ENCODE measurements at places on chromosomes 7 and 10.

DNA sequence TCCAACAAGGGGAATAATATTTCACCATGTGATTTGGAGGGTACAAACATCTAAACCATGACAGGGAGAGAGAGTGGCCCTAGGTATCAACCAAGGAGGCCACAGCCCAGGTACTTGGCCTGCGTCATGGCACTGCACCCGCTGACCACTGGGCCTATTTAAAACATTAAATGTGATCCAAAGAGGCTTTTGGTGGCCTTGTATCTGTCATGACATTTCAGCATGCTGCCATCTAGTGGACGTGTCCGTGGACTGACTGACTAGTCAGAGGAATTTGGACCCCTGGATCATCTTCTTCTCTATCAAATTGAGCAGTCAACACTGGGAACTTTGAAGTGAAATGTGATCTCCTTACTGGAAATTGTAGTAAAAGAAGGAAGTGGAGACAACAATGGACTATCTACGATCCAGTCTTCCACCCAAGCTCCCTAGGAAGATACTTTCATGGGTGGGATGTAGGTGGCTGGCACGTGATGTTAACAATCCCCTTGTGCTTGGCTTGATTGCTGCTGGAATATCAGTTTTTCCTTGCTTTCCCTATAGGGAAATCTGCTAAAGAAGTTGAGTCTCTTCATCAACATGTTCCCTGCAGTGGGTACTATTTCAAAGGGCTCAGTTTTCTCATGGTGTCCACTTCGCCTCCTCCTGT is 24.6 kb upstream of the ITGA8 start:
- peak; percentile 14 for DNase-seq

DNA sequence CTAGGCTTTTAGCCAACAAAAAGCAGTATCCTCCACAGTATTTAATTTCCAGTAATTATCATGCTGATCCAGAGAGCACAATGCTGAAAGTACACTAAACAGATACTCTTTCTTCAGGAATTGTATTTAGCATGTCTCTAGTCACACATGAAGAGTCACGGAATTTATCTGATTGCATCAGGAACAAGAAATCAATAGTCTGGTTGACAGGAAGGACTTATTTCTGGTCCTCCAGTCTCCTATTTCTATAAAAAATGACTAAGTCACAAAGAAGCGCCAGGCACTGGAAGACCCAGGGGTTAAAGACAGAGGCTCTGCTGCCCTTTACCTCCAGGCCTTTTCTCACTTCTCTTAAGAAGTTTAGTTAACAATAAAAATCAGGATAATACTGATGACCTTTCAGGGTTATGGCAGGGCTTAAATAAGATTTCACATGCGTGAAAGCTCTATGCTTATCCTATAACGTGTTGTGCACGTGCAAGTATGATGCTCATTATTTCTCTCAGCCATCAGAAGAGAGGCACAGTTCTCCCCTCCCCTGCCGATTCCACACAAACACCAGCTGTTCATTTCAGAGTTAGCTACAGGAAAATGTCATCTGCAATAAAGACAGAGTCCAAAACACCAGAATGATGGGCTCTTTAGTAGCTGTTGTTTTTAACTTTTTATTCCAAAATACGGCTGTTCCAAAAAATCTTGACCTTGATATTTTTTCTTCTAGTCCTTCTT is 36.9 kb downstream of the SLC26A4 start:
- no peak for DNase-seq

GRCh38 chr10:3701491-3701890 is 83.5 kb downstream of the KLF6 start:
- DNase-seq, result no peak

DNA sequence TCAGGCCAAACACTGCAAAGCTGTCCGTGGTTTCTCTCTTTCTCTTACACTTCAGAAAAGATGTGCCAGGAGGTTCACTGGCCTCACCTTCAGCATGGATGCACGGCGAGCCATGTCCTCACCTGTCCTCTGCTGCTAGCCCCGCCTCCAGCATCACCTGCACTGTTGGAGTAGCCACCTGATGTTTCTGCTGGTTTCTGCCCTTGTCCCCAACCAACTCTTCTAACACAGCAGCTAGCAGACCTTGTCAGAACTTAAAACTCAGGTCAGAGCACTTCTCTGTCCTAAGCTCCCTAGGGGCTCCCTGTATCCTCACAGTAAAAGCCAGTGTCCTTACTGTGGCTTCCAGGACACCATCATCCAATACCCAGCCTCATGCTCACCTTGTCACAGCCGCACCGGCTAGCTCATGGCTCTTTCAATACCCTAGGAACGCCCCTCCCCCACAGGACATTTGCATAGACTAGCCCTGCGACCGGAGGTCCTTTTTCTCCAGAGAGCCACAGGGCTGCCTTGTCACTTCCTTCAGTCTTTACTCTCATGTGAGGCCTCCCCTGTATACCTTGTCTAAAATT is 15.2 kb downstream of the PALD1 start:
- no peak for DNase-seq

DNA sequence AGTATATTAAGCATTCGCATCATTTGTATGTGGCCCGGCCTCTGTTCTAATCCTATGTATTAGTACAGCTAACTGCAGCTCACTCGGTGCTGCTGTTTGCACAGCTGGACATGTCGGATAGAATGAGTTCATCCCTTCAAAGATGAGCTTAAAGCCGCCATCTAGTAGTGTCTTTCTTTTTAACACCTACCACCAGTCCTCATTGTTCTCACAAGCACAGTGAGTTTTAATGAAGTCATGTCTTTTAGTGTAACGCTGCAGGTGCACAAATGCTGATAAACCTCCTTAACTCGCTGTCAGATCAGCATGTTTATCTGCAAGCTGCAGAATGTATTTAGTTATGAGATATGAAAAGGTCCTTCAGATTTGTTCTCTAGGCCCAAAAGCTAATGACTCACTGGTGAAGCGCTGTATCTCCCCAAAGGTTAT is 247.5 kb downstream of the MTERF1 start:
- DNase-seq, result no peak

DNA sequence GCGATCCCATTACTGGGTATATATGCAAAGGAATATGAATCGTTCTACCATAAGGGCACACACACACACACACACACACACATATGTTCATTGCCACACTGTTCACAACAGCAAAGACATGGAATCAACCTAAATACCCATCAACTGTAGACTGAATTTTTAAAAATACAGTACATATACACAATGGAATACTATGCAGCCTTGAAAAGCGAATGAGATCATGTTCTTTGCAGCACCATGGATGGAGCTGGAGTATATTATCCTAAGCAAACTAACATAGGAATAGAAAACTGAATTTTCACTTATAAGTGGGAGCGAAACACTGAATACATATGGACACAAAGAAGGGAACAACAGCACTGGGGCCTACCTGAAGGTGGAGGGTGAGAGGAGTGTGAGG is 72.5 kb downstream of the MARCHF5 start:
- DNase-seq, result no peak

GRCh38 chr7:74092964-74093471 is 9.4 kb downstream of the LIMK1 start:
- DNase-seq, result peak; percentile 76

DNA sequence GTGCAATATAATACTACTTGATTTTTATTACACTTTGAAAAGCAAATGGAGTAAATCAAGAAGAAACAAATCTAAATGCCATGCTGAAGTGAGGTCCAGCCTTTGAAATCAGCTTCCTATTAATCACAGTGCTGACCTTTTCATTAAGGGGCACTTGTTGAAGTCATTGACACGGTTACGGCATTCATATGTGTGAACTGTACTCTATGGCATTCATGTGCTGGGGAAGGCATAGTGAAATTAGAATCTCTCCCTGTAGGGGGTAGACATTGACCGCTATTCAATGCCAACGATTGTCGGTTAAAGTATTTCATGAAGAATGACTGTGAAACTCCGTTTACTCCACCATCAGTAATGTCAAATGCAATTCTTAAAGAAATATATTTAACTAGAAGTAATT is 296.1 kb upstream of the SEMA3A start:
- no peak for DNase-seq

GRCh38 chr7:19772306-19772705 is 1.1 kb downstream of the TMEM196 start:
- no peak for DNase-seq

GRCh38 chr10:73529089-73529832 is 33.4 kb upstream of the PPP3CB start:
- DNase-seq, result peak; percentile 1

DNA sequence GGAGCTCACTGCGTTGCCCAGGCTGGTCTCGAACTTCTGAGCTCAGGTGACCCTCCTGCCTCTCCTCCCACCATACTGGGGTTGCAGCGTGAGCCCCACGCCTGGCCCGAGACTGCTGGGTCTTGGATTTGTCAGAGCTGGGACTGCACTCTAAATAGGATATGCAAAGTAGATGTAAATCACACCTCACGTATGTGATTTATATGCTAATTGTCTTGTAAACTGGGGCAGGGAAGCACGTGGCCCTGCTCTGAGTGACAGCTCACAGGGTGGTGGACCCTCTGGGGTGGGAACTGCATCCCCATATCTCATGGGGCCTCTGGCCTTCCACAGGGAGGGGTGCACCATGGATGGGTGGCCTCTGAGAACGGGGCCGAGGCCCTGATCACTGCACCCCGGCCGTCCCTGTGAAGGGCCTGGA is 34.1 kb downstream of the GET4 start:
- DNase-seq, result no peak

GRCh38 chr7:55483046-55483445 is 89.3 kb downstream of the VOPP1 start:
- no peak for DNase-seq

- DNase-seq, result no peak
Observed at GRCh38 chr7:17159500-17160037, 138.9 kb upstream of the AHR start.

DNA sequence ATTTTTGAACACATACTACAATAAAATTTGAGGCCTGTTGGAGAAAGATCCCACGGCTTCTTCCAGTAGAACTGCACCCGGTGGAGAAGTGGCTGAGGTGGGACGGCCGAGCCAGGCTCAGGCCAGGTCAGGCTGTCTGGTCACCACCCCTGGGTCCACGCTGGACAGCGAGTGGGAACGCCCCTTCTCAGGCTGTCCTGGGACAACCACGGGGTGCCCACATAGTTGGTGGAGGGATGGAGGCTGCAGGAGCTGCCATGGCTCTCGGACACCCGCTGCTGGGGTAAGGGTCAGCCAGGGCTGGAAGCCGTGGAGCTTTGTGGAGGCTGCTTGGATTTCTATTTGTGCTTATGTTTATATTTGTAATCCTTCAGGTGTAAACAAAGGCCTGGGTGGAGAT is 206.5 kb downstream of the DNAJB6 start:
- DNase-seq, result no peak

DNA sequence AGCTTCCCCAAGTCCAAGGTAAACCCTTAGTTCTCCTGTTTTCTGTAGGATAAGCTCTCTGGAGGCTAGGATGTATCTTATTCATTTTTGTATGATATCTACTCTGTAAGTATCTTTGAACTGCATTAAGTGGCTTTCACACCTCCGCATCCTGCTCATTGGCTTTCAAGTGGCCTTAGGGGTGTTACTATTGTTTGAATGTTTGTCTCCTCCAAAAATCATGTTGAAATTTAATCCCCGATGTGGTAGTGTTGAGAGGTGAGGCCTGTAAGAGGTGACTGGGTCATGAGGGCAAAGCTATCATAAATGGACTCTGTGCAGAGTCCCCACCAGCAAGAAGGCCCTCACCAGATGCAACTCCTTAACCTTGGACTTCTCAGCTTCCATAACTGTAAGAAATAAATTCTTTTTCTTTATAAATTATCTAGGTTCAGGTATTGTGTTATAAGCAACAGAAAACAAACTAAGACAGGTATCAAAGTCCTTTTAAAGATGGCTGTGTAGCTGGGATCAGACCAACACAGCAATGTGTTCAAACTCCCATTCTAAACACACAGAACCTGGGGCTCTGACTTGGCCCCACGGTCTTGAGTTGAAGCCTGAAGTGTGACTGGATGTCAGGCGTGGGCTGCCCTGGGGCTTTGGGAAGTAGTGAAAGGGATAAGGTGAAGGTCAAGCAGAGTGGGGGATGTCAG is 25.9 kb downstream of the TBXAS1 start:
- DNase-seq, result no peak

DNA sequence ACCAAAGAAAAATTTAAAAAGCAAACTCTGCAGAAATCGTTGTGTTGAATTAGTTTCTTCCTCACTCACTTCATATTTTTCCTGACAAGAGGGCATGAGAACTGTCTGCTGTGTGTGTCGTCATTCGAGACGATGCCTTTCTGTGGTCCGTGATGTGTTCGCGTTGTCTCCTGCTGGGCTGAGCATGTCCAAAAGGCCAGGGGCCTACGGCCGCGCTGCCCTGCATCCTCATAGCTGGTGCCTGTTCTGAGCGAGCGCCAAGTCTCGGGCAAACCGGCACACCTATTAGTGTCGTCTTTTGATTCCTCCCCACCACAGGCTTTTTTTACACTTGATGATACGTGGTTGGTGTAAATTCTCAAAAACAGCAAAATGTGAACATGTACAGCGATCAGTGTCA is 27.4 kb downstream of the WDR37 start:
- DNase-seq, result no peak

GRCh38 chr10:99964791-99965190 is 45.0 kb downstream of the DNMBP start:
- DNase-seq, result no peak

GRCh38 chr10:30503700-30504266 is 69.8 kb downstream of the MAP3K8 start:
- DNase-seq, result no peak

DNA sequence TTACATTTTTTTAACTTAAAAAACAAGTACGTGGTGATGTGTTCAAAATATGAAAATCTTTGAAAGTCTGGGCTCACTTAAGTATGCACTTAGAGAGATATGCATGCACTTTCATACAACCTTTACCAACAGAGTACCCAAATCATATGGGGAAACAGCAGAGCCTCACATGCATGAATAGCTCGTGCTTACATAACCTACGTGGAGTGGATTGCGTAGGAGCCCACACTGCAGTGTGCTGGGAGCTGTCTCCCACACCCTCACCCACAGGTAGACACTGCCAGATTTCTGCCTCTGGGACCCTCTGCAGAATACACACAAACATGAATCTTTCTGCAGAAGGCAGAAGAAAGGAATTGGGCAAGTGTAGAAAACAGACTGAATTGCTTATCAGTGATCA is 581 bp downstream of the CLCN1 start:
- no peak for DNase-seq

DNA sequence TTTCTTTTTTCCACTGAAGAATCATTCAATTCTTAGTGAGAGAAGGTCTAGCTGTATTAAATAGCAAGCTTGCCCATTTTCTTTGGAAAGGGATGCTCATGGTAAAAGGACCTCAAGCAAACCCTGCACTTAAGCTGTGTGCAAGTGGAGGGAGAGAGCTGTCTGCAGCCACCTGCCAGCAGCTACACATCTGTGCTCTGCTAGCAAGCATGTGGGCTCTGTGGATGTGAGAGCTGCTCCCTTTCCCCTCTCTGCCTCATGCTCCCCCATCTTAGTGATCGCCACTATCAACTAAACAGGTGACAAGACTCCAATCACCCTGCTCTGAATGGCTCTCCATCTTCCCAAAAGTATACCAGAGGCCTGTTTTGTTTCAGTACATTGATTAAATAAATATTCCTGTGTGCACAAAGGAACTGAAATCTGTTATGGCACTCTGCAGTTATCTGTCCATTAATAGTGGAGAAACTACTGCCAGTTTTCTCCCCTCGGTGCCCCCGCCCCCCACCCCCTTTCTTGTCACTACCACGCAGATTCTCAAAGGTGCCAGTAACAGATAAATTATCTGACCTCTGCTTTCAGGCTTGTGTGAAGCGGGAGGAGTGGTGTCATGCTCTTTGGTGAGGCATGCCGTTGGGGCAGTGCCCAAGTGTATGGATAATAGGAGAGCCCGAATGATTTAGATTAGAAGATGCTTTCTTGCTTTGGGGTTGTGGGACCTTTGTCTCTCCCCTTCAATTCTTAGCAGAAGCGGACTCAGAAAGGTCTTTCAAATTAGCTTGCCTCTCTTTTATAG is 26.4 kb downstream of the AUTS2 start:
- DNase-seq, result no peak

GRCh38 chr7:74173074-74173473 is 1.1 kb upstream of the EIF4H start:
- no peak for DNase-seq

Data from NK-92 treated with Interleukin-12 subunit alpha and Interleukin-12 subunit beta, amount 100 ng/mL, for 24 hours (cell line).